ENCODE measurements at places on chromosomes 11 and 22.

- no peak for DNase-seq
These were observed 4.4 kb downstream of the TMEM258 start for GRCh38 chr11:61787928-61788491.

DNA sequence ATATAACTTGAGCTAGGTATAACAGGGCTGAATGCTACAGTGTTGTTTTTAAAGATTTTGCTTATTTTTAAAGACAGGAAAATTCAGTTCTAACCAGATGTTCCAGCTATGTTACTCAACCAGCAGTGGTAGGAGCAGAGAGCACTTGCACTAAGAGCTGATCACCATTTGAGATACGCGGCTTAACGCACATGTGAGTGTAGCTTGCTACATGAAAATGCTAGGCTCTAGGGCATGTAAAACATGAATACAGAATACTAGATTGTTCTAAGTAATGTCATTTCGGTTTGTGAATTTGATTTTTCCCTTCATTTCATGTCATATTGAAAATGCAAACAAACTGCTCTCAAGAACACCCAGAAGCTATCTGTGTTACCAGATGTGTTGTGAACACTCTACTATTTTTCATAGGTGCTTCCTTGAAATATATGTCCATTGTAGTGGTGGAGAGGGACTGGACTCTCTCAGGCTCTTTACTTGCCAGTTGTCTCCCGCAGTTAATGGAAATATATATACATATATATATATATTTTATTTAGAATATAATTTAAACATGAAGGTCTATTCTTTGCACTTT, 10.8 kb upstream of the TECTA start:
- DNase-seq, result no peak

- DNase-seq, result no peak
These were observed 26.0 kb downstream of the PTPN5 start for GRCh38 chr11:18765554-18765953.

DNA sequence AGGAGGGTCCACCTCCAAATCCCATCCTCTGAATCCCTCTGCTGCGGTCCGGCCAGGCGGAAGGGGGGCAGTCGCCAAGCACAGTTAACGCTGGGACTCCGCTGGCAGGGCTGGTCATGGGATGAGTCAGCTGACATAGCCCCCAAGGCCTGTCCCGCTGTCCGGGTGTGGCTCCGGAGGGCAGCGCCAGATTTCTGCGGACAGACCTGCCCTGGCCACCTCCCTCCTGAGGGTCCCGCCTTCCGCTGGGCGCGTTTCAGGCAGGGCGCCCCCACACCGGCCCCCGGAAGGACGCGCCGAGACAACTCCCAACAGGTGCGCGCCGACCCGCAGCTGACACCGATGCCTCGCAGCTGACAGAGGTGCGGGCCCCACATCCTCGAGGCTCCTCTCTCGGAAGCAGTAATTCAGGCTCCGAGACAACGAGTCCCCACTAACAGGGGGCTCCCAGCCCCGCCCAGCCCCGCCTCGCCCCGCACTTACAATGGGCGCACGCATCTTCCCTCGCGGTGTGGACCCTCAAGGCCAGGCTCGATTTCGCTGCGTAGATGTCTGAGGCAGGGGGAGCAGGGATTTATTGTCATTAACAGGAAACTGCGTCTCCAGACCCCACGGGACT, 607 bp downstream of the PLAAT3 start:
- DNase-seq, result no peak

DNA sequence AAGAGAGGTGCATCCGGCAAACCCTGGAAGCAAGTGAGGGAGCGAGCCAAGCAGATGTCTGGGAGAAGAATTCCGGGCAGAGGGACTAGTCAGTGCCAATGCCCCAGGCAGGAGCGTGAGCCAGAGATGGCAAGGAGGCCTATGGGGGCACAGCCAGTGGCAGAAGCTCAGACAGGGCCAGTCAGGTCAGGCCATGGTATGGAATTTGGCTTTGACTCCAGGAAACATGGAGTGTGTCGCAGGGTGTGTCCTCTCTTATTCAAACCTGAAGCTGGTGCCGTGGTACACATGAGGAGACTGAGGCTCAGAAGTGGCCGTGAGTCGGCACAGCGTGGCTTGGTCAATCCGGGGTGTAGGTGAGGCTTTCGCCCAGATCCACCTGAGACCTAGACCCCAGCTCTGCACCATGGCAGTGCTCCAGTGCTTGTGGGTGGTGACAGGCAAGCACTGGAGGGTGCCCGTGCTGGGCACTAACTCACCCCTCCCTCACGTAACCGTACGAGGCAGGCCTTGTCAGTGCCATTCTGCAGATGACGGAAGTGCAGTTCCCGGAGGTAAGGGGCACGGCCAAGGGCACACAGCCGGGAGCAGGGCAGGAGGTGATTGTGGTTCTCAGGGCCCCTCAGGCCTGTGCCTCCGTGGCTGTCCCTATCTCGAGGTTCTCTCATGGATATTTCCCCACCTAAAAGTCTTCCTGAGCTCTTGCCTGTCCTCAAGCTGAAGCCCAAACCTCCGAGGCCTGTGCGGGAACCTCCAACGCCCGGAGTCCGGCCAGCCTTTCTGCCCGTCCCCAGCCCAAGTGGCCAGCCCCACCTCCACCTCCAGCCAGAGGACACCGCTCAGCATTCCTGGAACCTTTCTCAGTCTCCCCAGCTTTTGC, 10.6 kb upstream of the SPI1 start:
- no peak for DNase-seq

DNA sequence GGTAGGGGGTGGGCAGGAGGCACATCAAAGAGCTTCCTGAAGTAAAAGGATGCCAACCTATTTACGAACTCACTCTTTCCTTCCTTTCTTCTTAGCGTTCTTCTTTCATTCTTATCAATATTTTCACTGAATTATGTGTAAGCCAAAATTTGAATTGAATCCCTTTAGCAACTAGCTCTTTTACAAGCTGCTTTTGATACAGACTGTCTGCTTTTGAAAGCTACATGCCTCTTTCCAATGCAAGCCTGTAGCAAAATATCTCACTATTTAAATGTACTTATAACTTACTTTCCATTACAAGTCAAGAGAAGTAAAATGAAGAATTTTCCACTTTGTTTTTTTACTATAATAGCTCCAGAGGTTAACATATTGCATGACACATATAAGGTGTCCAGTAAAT, 186.6 kb downstream of the NXPE2 start:
- no peak for DNase-seq

DNA sequence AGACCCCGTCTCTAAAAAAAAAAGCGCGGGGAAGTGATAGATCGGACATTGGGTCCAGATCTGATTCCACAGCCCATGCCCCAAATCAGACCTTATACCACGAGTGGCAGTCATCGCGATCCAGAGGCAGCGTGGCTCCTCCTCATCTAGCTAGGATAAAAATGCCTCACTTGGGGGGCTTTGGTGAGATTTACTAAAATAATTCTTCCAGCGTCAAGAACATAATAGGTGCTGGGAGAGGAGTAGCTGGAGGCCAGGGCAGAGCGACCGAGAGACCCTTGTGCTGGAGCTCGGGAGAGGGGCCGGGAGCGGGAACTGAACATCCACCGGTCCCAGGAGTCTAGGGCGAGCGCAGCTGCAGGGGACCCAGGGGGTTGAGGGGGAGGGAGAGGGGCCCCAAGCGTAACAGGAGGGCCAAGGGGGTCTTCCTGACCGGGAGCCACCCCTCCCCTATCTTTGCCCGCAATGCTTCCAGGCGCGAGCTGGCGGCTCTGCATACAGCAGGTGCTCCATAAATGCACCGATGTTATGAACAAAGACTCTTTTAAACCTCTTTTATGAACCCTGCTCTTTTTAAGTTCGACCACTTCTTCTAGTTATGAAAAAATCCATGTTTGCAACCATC, 823 bp upstream of the CPT1A start:
- no peak for DNase-seq

DNA sequence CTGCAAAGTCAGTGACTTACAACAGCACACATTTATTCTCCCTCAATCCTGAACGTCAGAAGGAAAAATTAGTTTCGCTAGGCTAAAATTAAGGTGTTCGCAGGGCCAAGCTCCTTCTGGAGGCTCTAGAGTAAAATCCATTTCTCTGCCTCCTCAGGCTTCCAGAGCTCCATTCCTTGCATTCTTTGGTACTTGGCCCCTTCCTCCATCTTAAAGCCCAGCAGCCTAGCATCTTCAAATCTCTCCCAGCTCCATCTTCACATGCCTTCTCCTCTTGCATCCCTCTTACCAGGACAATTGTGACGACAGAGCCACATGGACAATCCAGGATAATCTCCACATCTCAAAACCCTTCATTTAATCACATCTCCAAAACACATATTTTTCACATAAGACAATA, 165.0 kb downstream of the GRIA4 start:
- no peak for DNase-seq

GRCh38 chr11:31943056-31943780, 132.1 kb upstream of the PAX6 start:
- no peak for DNase-seq

GRCh38 chr11:40405614-40406013, 1053.8 kb downstream of the LRRC4C start:
- DNase-seq, result no peak

- no peak for DNase-seq
These were observed at the start of gene HEPACAM for GRCh38 chr11:124935548-124936514. Gene HEPACAM (minus strand): TSS chr11:124936047. CDS start chr11:124936006, 41 bp downstream.

GRCh38 chr22:36922105-36922608, 8.7 kb downstream of the CSF2RB start:
- no peak for DNase-seq

- no peak for DNase-seq
These were observed 292.8 kb upstream of the SYN3 start for GRCh38 chr22:33350961-33351360.
